ENCODE measurements at places on chromosomes 7 and 10.
A peak's percentile ranks its signal among the peaks of the same experiment; 100 is the strongest.

GRCh38 chr7:114818501-114818900, 103.4 kb upstream of the MDFIC start:
- no peak for DNase-seq

DNA sequence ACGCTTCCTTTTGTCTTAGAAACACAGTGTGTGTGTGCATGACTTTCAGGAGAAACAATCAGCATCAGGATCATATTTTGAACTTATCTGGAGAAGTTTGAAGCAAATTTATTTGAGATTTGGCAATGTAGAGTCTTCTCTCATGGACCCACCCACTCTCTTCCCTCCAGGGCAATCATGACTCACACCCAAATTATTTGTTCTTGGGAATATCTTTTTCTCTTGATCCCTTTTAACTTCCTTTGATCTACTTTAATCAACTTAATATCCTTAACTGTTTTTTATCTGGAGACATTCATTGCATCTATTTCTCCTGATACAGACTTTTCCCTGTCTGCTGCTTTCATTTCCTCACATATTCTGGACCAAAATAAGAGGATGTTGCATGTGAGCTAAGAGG, 1174.3 kb downstream of the GATA3 start:
- no peak for DNase-seq

DNA sequence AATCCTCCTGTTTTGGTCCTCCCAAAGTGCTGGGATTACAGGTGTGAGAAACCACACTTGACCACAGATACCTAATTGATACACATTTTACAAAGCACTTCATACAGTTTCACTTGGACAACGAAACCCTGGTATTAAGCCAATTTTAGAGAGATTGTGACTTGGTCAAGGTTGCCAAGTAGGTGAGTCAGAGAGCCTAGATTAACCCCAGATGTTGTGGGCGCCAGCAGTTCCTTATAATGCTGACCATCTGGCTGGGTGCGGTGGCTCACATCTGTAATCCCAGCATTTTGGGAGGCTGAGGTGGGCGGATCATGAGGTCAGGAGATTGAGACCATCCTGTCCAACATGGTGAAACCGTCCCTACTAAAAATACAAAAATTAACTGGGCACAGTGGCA, 4.9 kb upstream of the PHKG1 start:
- DNase-seq = no peak

DNA sequence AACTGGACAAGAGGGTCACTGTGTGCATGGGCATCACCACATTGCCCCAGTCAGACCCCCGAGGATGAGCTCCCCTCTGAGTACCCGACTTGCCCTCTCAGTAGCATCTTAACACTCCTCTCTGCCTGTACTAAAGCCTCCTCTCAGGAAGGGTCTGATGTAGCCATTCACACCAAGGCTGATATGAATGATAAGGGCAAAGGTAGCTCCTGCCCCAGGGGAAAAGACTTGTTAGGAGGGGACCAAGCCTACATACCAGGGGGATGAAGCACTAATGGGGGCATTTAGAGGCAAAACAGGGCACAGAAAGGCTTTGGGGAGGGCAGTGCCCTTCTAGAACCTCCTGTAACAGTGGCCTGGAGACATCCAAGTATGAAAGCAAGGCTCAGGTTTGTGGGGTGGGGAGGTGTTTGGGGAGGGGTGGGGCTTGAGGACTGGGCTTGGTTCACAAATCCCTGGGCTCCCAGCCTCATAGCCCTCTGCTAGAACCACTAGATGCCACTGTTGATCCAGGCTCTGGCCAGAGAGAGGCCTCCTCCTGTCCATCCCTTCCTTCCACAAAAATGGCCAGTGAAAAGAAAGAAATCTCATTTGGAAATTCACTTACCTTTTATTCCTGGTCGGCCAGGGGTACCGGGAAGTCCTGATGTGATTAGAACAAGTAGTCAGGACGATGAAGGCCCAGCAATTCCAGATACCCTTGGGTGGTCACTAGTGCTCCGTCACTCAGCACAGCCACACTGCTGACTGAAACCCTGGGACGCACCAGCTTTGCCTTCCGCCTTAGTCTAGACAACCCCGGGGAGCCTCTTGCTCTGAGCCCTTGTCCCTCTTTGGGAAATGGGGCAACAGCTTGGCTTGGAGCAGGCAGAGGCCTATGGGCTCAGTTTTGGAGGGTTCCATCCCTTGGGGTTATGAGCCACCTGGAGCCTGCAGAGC, 40.3 kb downstream of the COL17A1 start:
- no peak for DNase-seq

DNA sequence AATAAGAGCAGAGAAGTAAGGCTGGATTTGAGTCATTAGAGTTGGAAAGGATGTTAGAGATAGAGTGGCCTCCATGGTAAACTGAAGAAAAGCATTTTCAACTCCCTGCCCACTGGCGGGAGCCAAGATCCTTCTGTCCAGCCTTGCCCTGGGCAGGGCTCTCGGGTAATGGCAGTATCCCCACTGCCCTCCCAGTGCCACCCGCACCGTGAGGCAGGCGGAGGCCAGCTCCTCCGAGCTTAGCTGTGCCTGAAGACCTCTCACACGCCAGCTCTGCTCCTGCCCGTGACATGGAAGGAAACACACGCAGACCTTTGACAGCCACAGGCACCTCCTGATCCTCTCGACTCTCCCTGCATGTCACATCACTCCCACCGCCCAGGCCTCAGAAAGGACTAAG, 22.3 kb downstream of the BCCIP start:
- DNase-seq = no peak

- DNase-seq = no peak
These were observed 272.5 kb downstream of the TFEC start for GRCh38 chr7:115758025-115758424.

- DNase-seq = no peak
These were observed 1.7 kb upstream of the DIP2C start for GRCh38 chr10:691216-691615.

DNA sequence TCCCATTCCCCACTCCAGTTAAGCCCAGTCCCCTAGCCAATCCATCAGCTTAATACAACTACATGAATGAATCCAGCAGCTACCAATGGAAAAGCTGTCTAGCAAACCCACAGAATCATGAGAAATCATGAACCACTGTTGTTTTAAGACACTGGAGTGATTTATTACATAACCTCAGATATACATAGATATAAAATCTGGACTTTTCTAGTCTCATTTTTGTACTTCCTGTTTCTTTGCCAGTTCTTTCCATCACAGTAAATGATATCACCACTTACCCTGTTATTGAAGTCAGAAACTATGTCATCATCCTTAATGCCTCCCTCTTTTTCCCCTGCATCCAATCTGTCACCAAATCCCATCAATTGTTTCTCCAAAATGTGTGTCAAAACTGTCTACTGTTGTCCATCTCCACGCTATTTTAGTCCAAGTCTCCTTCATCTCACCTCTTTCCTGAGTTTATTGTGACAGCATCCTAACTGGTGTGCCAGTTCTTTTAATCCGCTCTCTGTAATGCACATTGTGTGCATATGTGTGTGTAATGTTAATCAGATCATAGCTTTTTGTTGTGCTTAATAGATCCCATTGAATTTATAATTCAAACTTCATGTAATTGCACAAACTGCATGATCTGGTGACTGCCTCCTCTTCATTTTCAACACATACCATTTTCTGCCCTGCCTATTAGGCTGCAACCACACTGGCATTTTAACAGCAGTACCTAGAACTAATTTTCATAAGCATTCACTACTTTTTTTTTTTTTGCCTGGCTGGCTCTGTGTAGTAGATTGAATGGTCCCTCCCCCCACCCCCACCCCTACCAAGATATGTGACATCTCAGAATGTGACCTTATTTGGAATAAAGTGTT, 56.0 kb downstream of the MKLN1 start:
- no peak for DNase-seq

DNA sequence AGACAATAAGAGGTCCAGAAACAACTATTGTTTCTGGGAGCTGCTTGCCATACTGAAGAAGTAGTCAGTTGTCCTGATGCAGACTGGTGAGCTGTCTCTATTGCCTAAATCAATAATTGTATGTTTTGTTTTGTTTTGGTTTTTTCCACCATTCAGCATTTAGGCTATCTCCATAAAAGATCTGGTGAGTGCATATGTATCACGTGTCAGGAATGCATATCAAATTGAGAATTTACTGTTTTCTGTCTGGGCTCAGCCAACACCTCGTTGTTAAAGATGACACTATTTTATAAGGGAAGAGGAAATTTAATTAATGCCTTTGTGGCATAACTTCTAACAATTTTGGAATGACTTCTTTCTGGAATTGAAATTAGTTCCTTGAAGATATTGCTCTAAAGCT, 66.2 kb downstream of the SORCS1 start:
- no peak for DNase-seq

DNA sequence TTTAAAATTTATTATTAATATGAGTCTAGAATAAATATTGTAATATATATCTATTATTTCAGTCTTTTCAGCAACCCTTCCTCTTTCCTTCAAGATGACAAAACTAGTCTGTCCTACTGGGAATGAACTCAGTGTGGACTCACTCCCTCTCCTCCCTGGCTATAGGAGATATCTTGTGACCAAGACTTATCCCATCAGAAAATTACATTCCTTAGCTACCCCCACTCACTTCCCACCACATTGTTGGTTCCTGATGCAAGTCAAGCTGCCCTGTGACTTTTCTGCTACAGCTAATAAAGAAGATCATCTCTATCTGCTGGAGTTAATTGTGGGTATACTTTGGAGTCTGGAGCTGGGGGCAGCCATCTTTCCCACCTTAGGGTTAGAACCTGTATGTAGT, 28.0 kb upstream of the MCU start:
- DNase-seq = no peak

GRCh38 chr10:42866115-42866995, 83.8 kb downstream of the BMS1 start:
- DNase-seq = peak; percentile 42

GRCh38 chr10:110323503-110323902, 18.8 kb upstream of the SMNDC1 start:
- DNase-seq = no peak

DNA sequence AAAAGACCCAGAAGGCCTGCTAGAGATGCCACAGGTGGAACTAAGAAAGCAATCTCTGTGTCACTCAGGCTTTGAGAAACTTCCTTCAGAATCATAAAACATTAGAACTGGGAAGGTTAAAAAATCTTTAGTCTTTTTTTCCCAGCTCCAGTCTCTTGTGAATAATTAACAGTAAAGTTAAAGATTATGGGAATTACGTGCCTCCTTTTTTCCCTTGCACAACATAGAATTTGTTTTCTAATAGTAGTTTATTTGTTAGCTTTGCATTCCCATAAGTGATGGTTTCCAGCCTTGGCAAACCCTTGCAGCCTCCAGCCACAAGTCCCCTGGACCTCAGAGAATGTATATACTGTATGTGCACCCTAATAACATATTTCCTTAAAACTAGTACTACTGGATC, 128.3 kb downstream of the TPST1 start:
- no peak for DNase-seq

DNA sequence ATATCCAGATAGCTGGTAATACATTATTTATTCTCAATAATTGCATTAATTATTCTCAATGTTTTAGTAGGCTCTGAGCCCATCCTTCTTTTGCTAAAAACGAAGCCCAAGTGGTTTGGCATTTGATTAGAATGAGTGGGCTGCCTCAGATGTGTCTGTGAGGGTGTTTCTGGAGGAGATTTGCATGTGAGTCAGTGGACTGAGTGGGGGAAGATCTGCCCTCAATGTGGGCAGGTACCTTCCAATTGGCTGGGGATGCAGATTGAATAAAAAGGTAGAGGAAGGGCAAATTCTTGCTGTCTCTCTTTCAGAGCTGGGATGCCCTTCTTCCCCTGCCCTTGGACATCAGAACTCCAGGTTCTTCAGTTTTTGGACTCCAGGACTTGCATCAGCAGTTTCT, 290.6 kb upstream of the SMIM30 start:
- DNase-seq = no peak

- no peak for DNase-seq
These were observed 16.5 kb downstream of the CREB3L2 start for GRCh38 chr7:137985253-137985896.

DNA sequence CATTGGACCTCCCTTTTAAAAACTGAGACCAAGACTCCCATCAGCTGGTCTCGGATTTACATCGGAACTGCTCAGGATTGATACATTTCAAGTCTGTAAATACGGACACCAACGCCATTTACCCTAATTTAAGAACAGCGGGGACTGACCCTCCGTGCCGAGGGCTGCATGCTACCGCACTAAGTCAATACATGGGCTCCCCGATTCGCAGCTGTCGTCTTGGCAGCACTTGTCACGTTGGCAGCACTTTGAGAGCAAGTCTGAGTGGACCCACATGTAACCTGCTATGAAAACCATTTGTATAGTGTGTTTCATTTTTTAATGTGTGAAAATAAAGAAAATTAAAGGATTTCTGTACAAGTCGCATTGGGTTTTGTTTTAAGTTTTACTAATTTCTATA, 83.4 kb downstream of the EZH2 start:
- DNase-seq = no peak

DNA sequence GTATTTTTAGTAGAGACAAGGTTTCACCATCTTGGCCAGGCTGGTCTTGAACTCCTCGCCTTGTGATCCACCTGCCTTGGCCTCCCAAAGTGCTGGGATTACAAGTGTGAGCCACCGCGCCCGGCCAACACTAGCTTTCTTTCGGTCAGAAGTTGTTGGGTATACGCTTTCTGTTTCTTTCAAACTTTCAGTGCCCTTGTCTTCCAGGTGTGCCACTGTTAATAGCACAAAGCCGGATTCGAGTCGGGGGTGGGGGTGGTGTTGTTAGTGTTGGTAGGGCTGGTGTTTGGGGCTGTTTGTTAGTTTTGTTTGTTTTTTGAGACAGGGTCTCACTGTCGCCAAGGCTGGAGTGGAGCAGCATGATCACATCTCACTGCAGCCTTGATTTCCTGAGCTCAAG, 33.8 kb upstream of the NANOS1 start:
- no peak for DNase-seq

DNA sequence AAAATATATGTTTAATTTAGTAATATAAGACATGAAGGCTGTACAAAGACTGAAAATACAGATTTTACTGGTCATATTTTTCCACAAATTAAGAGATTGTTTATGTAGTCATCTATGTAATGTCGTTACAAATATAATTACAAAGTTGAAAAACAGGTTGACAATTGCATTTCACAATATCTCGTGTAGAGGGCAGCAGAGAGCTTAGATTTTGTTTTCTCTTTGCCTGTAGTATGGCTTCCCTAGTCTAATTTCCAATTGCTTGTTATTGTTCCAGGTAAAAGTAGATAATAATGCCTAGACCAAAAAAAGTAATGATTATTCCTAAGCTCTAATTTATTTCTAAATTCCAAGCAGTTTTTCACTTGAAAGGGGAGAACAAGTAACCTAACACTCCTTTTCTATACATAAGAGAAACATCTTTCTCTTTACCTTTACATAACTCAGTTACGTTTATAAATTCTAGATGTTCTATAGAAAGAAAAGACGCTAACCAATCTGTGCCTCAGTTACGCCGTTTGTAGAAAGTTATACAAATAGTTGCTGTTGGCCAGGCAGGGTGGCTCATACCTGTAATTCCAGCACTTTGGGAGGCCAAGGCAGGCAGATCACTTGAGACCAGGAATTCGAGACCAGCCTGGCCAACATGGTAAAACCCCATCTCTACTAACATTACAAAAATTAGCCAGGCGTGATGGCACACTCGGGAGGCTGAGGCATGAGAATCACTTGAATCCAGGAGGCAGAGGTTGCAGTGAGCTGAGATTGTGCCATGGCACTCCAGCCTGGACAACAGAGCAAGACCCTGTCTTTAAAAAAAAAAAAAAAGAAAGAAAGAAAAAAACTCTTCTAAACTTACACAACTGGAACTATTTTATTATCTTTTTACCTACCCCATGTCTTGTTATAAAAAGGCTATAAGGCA, 30.0 kb downstream of the NET1 start:
- DNase-seq = peak; percentile 11

GRCh38 chr10:35005868-35006267, 84.3 kb downstream of the CUL2 start:
- DNase-seq = no peak

Data from CD4-positive, alpha-beta T cell treated with Interferon alpha-2 for 1 hour (primary cell).